ENCODE measurements at places on chromosomes 5 and 9.

- DNase-seq, result no peak
Measured at GRCh38 chr5:79295029-79295428, 59.1 kb downstream of the JMY start.

DNA sequence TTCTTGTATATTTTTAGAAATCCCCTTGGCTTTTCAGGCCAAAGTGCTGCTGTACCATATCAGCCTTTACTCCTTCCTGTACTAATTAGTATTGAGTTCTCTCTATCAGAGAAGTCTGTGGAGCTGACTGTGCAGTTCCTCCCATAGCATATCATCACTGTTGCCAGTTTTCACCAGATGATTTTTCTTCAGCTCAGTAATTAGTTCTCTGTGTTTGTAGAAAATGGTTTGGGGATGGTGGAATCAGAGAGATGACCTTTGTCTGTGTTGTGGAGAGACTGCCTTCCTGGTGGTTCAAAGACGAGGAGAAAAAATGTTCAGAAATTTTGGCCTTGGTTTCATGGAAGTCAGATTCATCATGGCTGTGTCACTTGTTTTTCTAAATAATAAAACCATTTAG, 227.5 kb upstream of the ACTBL2 start:
- DNase-seq, result no peak

- DNase-seq, result no peak
Measured at GRCh38 chr5:160289721-160290120, 22.6 kb downstream of the CCNJL start.

DNA sequence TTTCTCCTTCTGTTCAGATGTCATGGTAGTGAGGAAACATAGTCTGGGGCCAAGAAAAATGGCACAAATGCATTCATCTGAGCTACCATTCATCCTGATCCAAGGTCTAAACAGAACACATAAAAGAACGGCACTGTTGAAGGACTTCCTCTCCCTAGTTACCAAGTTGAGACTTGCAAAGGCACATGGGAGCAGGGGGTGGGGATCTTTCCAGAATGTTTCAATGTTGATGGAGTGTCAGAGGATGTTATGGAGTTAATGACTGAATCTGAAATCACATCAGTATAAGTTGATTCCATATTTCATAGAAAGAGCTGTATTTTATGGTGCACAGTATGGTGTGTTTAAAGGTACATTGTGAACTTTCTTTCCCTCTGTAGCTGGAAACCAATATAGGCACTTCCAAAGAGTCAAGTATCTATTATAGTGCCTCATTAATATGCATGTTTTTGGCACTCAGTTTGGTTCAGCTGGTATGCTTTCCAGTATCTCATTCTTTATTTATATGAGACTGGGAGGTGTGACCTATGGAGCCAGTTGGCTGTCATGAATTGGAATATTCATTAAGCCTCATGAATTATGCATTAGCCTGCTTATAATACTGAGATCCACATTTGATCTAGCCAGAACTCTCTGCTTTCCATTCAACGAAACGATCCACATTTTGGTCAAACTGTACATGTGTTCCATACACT, 603.0 kb downstream of the NR2F1-AS1 start:
- no peak for DNase-seq

- DNase-seq, result no peak
Measured at GRCh38 chr5:14417792-14418765, 163.5 kb upstream of the OTULINL start.

- no peak for DNase-seq
Measured at GRCh38 chr5:121968910-121969607, 7.3 kb downstream of the SRFBP1 start.

- no peak for DNase-seq
Measured at GRCh38 chr5:176409765-176410164, 6.6 kb downstream of the CLTB start.

- peak; percentile 42 for DNase-seq
Measured at GRCh38 chr5:74017786-74018211, 391.8 kb downstream of the ARHGEF28 start.

DNA sequence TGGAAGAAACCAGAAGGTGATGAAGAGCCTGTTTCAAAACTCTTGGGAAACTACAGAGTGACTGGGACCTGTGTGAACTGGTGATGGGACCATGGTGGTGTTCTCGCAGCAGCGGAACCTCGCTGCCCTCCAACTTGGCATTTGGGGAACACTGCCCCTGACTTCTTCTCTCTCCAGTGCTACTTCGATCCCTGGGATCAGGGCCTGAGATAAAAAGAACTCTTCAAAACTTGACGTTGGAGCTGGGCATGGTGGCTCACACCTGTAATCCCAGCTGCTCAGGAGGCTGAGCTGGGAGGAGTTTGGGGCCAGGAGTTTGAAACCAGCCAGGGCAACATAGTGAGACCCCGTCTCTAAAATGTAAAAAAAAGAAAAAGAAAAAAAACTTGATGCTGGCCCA, 18.1 kb downstream of the PITX1 start:
- no peak for DNase-seq

DNA sequence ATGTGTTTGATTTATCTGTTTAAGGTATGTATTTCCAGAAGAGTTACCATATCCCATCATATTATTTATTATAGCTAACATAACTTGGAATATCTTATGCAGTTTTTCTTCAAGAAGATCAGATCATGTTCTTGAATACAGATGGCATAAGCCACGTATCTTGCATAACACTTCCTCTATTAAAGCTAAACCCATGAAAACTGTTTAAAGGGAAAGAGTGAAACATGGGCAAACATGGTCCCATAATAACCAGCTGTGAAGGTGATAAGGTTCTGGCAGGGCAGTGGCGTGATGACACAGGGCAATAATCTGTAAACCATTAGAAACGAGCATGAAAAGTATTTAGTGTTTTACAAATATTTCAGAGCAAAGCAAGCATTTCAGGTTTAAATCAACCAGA, 34.2 kb downstream of the EFNA5 start:
- DNase-seq, result no peak

GRCh38 chr5:51001227-51001923, 334.9 kb downstream of the PARP8 start:
- DNase-seq, result no peak

DNA sequence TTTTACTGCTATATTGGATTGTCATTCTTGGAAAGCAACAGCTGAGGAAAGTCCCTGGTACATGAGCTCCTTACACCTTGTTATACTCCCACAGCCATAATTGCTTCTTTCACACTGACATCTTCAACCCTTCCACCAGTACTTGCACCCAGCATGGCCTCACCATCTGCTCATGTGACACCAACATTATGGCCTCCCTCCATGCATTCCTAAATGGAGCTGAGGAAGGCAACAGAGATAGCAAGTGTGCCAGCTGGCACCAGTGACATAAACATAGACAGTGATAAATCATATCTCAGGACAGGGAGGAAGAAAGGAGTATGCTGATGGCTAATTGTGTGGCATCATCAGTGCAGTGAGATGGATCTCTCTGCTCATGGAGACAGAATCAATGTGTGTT, 119.5 kb downstream of the BAAT start:
- no peak for DNase-seq

DNA sequence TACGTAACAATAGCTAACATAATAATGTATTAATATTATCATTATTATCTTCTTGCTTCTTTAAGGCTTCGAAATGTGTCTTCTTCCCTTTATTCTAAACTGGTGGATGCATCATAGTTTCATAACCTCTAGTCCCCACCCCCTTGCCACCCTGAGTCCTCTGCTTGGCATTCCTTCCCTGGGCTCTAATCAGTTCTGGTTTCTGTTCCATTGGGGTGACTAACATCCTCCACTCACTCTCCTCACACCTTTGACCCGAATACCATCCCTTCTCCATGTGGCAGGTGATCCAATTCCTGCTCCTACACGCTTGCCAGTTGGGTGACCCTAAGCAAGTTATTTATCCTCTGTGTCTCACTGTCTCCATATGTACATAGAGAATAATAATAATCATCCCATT, 286.1 kb downstream of the TRPM3 start:
- no peak for DNase-seq

DNA sequence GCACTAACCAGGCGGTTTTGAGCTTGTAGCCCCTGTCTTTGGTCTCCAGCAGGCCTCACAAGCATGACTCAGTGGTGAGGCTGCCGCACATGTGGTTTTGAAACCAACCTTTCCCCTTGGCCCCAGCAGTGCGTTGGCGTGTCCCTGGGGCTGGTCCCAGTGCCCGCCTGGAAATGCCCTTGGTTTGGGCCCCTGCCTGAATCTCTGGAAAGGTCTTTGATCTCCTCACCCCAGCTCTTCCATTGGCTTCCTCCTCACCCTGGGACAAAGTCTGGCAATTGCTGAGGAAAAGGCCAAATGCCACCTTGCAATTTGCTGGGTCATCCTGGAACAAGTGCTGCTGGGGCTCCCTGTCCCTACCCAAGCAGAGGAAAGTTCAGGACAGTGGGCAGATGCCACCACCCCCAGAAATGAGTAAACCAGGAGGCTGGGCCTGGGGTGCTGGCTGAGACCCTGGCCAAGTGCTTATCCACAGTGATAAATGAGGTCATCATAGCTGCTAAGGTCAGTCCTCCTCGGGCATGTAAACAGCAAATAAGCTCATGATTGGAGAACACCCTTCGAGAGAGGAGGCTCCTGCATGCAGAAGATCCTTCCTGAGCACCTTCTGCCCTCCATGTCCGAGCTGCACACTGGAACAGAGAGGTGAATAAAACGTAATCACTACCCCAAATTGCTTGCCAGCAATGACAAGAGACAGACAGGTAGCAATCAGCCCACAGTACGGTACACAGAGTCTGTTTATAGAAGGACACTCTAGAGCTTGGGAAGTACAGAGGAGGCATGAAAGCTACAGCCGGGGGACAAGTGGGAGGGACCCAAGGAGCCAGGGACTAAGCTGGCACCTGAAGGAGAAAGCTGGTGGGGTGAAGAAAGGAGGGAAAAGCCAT, 98.9 kb upstream of the CPEB4 start:
- no peak for DNase-seq

DNA sequence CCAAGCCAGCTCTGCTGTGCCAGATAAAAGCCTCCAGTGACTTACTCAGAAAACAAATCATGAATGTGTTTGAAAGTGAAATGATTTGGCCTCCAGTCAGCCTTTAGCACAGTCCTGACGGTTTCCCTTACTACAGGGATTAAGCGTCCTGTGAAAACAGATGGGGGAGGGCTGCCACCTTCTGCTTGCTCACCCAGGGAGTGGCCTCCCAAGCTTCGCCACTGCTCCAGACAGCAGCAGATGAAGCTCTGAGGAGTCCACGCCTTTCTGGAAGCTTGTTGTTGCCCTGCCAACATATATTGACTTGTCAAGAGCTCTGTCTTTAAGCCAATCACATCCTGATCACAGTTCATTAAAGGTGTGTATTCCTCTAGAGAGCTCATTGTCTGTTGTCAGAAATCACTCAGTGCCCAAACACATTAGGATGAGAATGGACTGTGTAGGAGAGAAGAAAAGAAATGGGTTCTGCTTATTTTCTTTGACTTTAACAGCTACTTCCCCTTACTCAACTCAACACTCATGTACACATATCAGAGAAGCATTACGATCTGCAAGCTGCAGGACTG, 4.9 kb upstream of the FYB1 start:
- no peak for DNase-seq

DNA sequence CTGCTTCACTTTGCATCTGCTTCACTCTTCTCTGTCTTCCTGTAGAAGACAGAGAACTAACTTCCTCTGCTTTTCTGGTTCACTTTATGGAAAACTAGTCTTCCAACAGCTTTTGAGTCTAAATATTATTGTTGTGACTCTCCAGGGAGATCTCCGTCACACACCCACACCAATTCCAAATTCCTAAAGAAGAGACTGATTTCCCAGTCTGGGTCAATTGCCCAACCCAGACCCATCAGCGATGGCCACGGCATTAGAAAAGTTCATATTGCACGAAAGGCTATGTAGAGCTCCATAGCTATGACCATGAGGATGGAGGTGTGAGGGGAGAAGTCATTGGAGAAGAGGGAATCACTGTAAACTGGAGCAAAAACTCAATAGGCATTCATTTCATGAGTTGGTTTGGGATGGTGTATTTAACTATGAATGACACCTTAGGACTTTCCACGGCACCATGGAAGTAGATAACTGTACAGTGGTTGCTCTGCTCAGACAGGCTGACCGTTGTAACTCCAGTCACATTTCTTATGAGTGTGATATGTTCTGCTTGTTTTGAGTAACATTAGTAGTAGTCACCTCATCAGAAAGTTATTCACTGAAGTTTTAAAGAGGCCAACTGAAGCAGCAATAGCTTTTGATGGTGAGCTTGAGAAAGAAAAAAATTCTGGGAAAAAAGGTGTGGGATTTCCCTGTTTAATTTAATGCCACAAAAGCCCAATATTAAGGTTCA, 78.1 kb upstream of the MAMDC2 start:
- DNase-seq, result no peak

DNA sequence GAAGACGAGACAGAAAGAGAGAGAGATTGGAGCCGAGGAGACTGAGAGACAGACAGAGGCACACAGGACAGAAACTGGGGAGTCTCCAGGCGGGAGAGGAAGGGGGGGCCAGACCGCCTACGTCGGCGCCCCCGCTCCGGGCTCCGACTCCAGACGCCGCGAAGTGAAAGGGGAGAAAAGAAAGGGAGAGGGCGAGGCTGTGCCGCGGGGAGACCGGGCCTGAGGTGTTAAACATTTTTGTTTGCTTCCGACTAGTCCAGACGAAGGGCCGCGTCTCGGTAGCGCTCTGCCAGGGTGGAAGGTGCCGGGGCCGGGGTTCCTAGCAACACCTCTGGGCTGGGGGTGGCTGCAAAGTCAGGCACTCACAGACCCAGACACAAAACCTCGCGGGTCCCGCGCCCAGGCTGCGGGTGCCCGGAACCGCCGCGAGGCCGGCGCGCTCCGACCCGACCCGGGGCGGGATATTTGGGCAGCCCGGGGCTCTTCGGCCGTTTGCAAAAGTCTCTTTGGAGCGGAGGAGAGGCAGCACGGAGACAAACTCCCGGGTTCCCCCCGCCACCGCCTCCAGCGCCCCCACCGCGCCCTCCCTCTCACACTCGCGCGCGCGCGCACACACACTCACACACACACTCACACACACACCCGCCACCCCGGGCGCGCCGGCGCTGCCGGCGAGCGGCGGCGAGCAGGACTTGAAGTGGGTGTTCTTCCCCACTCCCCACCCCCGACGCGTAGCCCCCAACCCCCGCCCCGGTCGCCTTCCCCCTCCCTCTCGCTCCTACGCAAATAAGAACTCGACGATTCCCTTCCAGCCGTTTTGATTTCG, 626 bp upstream of the FST start:
- no peak for DNase-seq

GRCh38 chr9:75471549-75472114, 383.3 kb downstream of the OSTF1 start:
- DNase-seq, result no peak

- no peak for DNase-seq
Measured at GRCh38 chr5:167152561-167152960, 1138.9 kb upstream of the WWC1 start.

GRCh38 chr5:34657274-34657921, 1.3 kb downstream of the RAI14 start:
- DNase-seq, result no peak

- peak; percentile 28 for DNase-seq
Measured at GRCh38 chr5:18281947-18282581, 647.8 kb downstream of the TAF11L14 start.

- DNase-seq, result no peak
Measured at GRCh38 chr9:100413839-100414420, 13.0 kb upstream of the MSANTD3 start.

Measured in NCI-H1436 (cell line).